ENCODE measurements at places on chromosomes 3 and 15.
A peak's percentile ranks its signal among the peaks of the same experiment; 100 is the strongest.

- DNase-seq = no peak
Observed at GRCh38 chr3:119403201-119403600, 60.2 kb downstream of the TMEM39A start.

DNA sequence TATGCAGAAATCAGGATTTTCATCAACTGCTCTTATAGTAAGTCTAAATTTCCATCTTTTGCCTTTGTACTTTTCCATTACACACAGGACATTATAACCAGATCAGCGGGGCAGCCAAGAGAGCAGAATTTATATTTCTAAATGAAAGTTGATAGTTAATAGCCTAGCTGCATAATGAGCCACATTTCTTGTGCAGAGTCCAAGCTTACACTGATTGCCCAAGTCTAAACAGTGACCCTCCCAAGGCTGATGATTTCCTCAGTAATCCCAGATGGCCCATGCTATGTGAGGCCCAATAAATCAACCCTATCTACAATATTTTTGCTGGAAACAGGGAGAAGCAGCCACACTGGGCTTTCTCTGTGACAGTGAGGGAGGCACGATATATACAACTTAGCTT, 475.8 kb upstream of the KCNMB2 start:
- DNase-seq = peak; percentile 77

- DNase-seq = no peak
Observed at GRCh38 chr3:39515681-39516441, 48.4 kb downstream of the MOBP start.

DNA sequence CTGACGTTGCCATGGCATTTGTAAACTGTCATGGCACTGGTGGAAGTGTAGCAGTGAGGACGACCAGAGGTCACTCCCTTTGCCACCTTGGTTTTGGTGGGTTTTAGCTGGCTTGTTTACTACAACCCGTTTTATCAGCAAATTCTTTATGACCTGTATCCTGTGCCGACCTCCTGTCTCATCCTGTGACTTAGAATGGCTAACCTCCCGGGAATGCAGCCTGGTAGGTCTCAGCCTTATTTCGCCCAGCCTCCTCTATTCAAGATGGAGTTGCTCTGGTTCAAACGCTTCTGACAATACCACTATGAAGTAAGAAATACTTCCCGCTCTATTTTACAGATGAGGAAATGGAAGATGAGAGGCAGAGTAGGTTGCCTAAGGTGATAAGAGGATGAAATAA, 16.6 kb downstream of the PAQR9 start:
- no peak for DNase-seq

GRCh38 chr3:36776436-36776835, 12.1 kb upstream of the DCLK3 start:
- no peak for DNase-seq

DNA sequence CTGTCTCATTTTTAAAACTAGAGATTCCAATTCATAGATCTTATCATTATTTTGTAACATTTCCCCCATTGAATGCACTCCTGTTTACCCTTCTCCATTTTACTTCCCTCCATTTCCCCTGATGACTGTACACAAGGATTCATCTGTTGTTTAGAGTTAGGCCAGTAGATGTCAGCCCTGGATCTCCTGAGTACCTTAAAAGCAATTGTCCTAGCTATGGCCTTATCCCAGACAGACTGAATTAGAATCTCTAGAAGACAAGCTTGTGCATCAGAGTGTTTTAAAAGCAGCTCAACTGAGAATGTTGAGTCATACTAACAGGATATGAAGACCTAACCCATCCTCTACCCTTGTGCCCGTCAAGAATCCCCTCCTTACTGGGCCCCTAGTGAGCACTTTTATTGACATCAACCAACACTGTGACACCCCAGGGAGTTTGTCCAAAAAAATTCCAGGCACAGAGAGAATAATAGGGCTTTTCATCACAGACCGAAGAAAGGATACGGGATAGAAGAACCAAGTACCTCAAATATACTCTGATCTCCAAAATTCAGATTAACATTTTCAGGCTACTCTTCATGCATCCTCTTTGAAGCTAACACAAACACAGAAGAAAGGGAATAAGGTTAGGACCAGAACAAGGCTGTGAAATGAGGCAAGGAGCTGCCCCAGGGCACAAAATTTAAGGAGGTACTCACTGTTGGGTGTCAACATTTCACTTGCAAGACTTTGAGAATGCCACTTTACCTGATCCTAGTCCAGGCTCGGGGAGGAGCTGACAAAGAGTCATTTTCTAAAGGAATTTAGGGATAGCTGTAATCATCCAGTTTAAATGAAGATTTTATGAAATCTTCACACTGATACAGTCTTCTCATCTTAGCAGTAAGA, 17.1 kb downstream of the ZBED2 start:
- DNase-seq = peak; percentile 77

DNA sequence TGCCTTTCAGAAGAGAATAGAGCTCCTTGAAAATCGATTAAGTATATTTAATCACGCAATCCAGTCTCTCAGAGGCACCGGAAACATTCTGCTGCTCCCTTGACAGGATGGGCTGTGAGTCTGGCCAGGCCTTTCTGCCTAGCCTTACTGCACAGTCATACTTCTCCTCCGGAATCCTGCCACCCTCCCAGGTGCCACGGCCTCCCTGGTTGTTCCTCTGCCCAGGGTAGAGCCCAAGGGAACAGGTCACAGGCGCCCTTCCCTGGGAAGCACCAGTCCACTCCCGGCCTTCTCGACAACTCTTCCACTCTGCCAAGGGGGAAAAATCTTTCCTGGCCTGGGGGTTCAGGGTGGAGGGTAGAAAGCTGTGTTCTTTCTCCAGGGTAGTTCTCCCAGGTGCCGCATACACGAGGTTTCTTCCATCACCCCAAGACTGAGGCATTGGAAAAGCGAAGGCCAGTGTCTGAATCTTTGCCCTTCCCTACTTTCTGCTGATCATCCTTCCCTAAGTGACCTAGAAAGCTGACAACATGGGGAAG, 17.4 kb upstream of the SYNM start:
- DNase-seq = no peak

DNA sequence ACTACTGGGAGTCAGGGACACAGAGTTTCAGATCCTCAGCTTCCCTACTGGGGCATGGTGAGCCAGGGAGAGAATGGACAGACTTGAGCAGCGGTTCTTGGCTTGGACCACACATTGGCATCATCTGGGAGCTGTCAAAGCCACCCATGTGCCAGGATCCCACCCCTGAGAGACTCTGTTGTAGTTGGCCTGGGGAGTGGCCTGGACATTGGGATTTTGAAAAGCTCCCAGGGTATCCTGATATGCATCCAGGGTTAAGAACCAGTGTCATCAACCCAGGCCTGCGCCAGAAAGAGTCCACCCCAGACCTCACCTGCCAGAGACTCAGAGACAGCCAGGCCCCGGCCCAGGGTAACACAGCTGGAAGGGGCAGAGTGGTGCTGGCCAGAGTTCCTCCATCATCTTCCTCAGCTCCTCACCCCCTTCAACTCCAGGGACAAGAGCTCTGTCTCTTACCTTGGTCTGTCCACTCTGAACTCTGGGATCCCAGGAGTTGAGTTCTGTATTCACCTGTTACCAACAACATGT, 33.0 kb upstream of the CHRNB4 start:
- no peak for DNase-seq

All from AG20443 (cell line).